ENCODE measurements at places on chromosomes 7 and 10.

GRCh38 chr7:130989101-130989795 lies 255.2 kb upstream of the KLF14 start:
- DNase-seq = no peak

GRCh38 chr10:106548832-106549231 lies 615.7 kb downstream of the SORCS1 start:
- DNase-seq = no peak

GRCh38 chr10:55476129-55476528 lies 675.1 kb upstream of the PCDH15 start:
- DNase-seq = no peak

DNA sequence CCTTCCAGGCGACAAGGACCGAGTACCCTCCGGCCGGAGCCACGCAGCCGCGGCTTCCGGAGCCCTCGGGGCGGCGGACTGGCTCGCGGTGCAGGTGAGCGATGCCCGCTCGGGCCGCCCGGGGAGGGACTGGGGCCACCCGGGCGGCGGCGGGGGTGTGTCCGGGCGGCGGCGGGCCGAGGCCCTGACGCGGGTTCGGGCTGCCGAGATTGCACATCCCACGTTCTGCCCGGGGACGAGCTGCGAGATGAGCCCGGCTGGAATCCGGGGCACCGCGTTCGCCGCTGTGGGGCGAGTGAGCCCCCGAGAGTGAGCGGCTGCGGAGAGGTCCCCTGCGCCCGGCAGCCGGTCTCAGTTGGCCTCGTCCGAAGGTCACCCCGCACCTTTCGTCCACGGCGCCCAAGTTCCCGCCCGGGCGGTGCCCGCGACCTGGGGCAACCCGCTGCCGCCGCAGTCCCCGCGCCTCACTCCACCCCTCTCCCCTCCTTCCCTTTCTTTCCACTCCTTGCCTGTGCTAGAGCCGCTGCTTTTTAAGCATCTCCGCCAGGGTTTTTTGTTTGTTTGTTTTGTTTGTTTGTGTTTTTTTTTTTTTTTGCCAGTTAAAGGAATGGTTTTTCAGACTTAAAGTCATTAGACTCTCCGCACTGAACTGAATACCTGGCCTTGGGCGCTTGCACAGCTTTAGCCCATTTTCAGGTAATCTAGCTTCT lies 515 bp downstream of the RALA start:
- DNase-seq = no peak

GRCh38 chr10:96495544-96495943 lies 18.2 kb downstream of the TLL2 start:
- DNase-seq = no peak

- no peak for DNase-seq
Observed at GRCh38 chr10:77925410-77925794, 1.2 kb downstream of the DLG5 start.

Data from stimulated activated CD4-positive, alpha-beta T cell treated with anti-CD3 and anti-CD28 coated beads, Interleukin-12 subunit alpha, Interleukin-12 subunit beta, amount 100 ng/mL, for 4 hours (primary cell).